ENCODE measurements at places on chromosomes 11 and 22. TPM values are rescaled to one million over a fixed set of nuclear protein-coding genes. Genes with fewer than 3 reads are reported as not detected.

The AGBL2 gene
- total RNA-seq = 0.17 TPM

The MFRP gene
- total RNA-seq = not detected

The NRXN2 gene
- 0.89 TPM for total RNA-seq

The BTG4 gene
- total RNA-seq = 0.15 TPM

The FOLR2 gene
- total RNA-seq = not detected

The BTBD18 gene
- not detected for total RNA-seq

The NUP50 gene
- total RNA-seq = 46.1 TPM

The PARVB gene
- total RNA-seq = 43.4 TPM

The PPFIBP2 gene
- 4.9 TPM for total RNA-seq

The MS4A8 gene
- not detected for total RNA-seq

The OSM gene
- total RNA-seq = not detected

The SESN3 gene
- total RNA-seq = 3.9 TPM

The RAG2 gene
- not detected for total RNA-seq

The EEF1G gene
- 1,643 TPM for total RNA-seq

The MS4A12 gene
- total RNA-seq = not detected

The IRF7 gene
- 11.1 TPM for total RNA-seq

The TNKS1BP1 gene
- total RNA-seq = 70.6 TPM

Data from bronchus fibroblast of lung (primary cell).